ENCODE measurements at places on chromosomes 1 and 21. TPM values are rescaled to one million over a fixed set of nuclear protein-coding genes. Genes with fewer than 3 reads are reported as not detected.

The WDR4 gene
- 11.9 TPM for total RNA-seq

The LY9 gene
- total RNA-seq: 1.7 TPM

The TMEM82 gene
- not detected for total RNA-seq

The STIL gene
- 5.9 TPM for total RNA-seq

The ZFP69 gene
- total RNA-seq: 3.1 TPM

DNA sequence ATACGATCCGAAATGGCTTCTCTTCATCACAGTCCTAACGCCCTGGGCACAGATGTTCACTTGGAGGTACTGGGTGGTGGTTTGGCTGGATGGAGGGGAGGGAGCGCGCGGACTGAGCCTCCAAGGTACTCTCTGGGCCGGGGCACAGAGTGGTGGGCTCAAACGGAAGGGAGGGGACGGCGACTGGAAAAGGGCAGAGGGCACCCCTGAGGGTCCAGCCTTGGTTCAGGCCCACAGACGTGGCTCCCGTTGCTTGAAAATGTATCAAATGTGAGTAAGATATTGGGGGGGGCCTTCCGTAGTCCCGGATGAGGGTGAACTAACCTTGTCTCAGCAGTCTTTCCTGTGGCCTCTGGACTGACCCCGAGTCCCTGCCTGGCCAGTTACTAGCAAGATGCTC, 463 bp downstream of the IL12RB2 start:
- DNase-seq: no peak
- peak overlapping the region; percentile 26 for H3K4me3 ChIP-seq
- no peaks in the 10 kb centered on the region for H3K4me1 ChIP-seq
- H3K27me3 ChIP-seq: peaks cover 2% of the 10 kb centered on the region
- no peak overlapping the region for H3K27ac ChIP-seq

GRCh38 chr1:112877750-112878149, 78.2 kb downstream of the SLC16A1 start:
- no peaks in the 10 kb centered on the region for H3K36me3 ChIP-seq
- no peak for DNase-seq
- H3K27ac ChIP-seq: no peak overlapping the region
- no peaks in the 10 kb centered on the region for H3K4me1 ChIP-seq
- no peak overlapping the region for H3K4me3 ChIP-seq

GRCh38 chr1:229092377-229093237, 178.3 kb upstream of the RAB4A start:
- DNase-seq: no peak
- peaks cover 18% of the 10 kb centered on the region for H3K4me1 ChIP-seq
- no peak overlapping the region for H3K4me3 ChIP-seq
- peak overlapping the region; percentile 75 for H3K27ac ChIP-seq
- H3K27me3 ChIP-seq: no peaks in the 10 kb centered on the region
- H3K36me3 ChIP-seq: no peaks in the 10 kb centered on the region

DNA sequence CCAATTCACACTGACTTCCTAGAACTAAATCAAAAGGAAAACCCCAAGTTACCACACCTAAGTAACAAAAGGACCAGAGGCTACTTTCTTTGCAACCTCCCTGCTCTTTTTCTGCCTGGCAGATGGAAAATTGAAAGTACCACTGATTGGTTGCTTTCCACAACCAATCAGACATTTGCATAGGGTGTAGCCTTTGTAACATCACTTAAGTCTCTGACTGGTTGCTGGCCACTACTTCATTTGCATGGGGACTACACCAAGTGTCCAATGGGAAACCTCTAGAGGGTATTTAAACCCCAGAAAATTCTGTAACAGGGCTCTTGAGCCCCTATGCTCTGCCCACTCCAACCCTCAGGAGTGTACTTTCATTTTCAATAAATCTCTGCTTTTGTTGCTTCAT, 365.0 kb downstream of the LTN1 start:
- H3K4me1 ChIP-seq: no peaks in the 10 kb centered on the region
- no peaks in the 10 kb centered on the region for H3K36me3 ChIP-seq
- H3K4me3 ChIP-seq: no peak overlapping the region
- DNase-seq: no peak
- H3K27me3 ChIP-seq: no peaks in the 10 kb centered on the region

- peak; percentile 8 for DNase-seq
- H3K4me3 ChIP-seq: no peak overlapping the region
- H3K27ac ChIP-seq: no peak overlapping the region
- no peaks in the 10 kb centered on the region for H3K36me3 ChIP-seq
- no peaks in the 10 kb centered on the region for H3K4me1 ChIP-seq
Observed at GRCh38 chr1:91997607-91998195, 32.1 kb upstream of the EPHX4 start.

DNA sequence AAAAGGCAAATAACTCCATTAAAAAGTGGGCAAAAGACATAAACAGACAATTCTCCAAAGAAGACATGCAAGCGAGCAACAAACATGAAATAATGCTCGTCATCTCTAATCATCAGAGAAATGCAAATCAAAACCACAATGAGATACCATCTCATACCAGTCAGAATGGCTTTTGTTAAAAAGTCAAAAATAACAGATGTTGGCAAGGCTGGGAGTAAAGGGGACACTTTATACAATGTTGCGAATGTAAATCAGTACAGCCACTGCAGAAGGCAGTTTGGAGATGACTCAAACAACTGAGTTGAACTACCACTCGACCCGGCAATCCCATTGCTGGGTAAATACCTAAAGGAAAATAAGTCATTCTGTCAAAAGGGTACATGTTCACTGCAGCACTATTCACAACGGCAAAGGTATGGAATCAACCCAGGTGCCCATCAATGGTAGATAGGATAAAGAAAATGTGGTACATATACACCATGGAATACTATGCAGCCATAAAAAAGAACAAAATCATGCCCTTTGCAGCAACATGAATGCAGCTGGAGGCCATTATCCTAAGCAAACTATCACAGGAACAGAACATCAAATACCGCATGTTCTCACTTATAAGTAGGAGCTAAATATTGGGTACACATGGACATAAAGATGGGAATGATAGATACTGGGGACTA, 25.9 kb downstream of the TSPAN2 start:
- H3K27ac ChIP-seq: no peak overlapping the region
- H3K4me1 ChIP-seq: no peaks in the 10 kb centered on the region
- H3K27me3 ChIP-seq: no peaks in the 10 kb centered on the region

DNA sequence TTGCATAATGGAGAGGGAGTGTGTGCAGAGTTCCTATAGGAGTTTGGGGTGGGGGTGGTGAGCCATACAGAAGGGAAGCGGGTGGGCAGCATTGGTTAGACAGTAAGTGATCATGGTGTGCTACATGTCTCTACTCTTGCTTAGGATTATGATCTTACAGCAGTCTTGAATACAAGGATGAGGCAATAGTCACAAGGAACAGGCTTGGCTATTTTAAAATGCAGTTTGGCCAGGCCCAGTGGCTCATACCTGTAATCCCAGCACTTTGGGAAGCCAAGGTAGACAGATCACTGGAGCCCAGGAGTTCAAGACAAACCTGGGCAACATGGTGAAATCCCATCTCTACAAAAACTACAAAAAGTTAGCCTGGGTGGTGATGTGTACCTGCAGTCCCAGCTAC, 12.3 kb downstream of the MYOC start:
- DNase-seq: no peak
- no peak overlapping the region for H3K4me3 ChIP-seq
- H3K36me3 ChIP-seq: no peaks in the 10 kb centered on the region
- peaks cover 3% of the 10 kb centered on the region for H3K4me1 ChIP-seq
- H3K27ac ChIP-seq: no peak overlapping the region
- no peaks in the 10 kb centered on the region for H3K27me3 ChIP-seq

GRCh38 chr21:28762357-28762735, 230.3 kb downstream of the LTN1 start:
- no peak for DNase-seq
- H3K4me1 ChIP-seq: no peaks in the 10 kb centered on the region
- H3K27me3 ChIP-seq: no peaks in the 10 kb centered on the region
- H3K27ac ChIP-seq: no peak overlapping the region

- no peak overlapping the region for H3K4me3 ChIP-seq
- H3K27ac ChIP-seq: no peak overlapping the region
- H3K27me3 ChIP-seq: no peaks in the 10 kb centered on the region
- H3K36me3 ChIP-seq: no peaks in the 10 kb centered on the region
- peaks cover 4% of the 10 kb centered on the region for H3K4me1 ChIP-seq
Observed at GRCh38 chr1:160258177-160258798, 4.1 kb downstream of the DCAF8 start.

DNA sequence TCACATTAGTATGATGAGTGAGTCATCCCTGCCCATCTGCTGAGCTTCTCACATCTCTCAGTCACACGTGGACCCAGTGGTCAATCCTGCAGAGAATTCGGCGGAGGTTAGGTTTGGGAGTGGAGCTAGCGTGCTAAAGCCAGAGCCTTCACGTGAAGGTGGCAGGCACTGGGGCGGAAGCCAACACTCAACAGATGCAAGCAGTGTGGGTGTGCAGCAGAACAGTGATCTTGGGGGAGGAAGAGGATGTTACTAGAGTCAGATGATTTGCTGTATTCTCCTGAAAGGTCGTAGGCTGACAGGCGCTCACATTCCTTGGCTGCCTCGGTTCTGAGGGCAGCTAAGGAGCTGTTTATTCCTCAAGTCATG, 6.7 kb downstream of the C1orf115 start:
- H3K27ac ChIP-seq: no peak overlapping the region
- H3K36me3 ChIP-seq: no peaks in the 10 kb centered on the region
- H3K4me1 ChIP-seq: no peaks in the 10 kb centered on the region
- H3K27me3 ChIP-seq: no peaks in the 10 kb centered on the region
- no peak for DNase-seq

- DNase-seq: peak; percentile 16
- H3K4me1 ChIP-seq: no peaks in the 10 kb centered on the region
- H3K27ac ChIP-seq: no peak overlapping the region
- H3K27me3 ChIP-seq: no peaks in the 10 kb centered on the region
Observed at GRCh38 chr1:229156872-229157271, 114.0 kb upstream of the RAB4A start.

DNA sequence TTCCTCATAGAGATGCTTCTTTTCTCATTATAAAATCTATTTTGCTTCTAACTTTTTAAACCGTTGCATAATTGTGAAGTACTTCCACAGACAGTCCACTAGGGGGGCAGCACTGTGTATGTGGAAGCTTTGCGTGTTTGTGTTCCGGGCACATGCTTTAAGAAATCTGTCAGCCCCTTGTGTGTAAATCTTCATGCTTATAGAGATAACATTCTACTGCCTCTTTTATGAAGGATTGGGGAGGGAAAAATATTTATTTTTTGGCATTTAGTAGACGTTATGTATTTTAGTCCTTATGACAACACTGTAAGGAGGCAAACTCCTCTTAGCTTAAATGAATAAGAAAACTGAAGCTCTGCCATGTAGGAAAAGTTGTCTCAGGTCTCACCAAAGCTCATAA, 157.3 kb upstream of the PTGFR start:
- H3K27ac ChIP-seq: no peak overlapping the region
- no peak for DNase-seq
- H3K4me1 ChIP-seq: no peaks in the 10 kb centered on the region
- H3K4me3 ChIP-seq: no peak overlapping the region
- no peaks in the 10 kb centered on the region for H3K27me3 ChIP-seq

DNA sequence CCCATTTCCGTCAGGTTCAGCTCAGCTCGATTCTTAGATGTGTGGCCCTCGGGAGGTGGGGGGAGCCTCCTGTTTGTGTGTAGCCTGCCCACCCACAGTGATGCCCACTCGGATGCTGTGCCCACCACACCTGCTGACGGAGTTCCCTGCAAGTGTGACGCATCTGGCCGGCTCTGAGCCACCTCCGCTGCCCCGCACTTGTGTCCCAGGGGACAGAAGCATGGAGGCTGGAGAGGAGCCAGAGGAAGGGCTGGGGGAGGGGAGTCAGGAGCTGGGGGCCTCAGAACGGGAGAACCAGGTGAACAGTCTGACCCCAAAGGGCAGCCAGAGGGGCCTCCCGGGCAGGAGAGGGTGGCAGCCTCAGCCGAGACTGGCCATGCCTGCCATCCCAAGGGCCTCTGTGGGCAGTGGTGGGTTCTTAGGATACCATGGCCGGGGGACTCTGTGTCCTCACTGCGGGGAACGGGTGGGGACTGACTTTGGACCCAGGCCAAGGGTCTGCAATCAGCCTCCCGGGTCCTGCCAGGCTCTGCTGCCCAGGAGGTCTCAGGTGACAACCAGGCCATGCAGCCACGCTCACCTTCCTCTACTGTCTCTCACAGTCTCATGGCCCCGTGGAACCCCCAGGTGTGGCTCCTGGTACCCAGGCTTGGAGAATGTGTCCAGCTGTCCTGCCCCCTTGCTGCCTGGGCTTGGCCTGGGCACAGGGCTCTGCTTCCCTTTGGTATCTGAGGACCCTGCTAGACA, 267.2 kb upstream of the VAMP3 start:
- DNase-seq: no peak
- H3K36me3 ChIP-seq: no peaks in the 10 kb centered on the region
- H3K27me3 ChIP-seq: no peaks in the 10 kb centered on the region

GRCh38 chr1:171909711-171910110, 68.4 kb downstream of the DNM3 start:
- no peaks in the 10 kb centered on the region for H3K27me3 ChIP-seq
- no peak for DNase-seq
- H3K27ac ChIP-seq: no peak overlapping the region

- no peak overlapping the region for H3K4me3 ChIP-seq
- H3K4me1 ChIP-seq: no peaks in the 10 kb centered on the region
- no peak overlapping the region for H3K27ac ChIP-seq
- no peaks in the 10 kb centered on the region for H3K27me3 ChIP-seq
- no peak for DNase-seq
- H3K36me3 ChIP-seq: no peaks in the 10 kb centered on the region
Observed at GRCh38 chr1:84584126-84584525, 9.9 kb upstream of the CTBS start.

- H3K27ac ChIP-seq: no peak overlapping the region
- no peaks in the 10 kb centered on the region for H3K27me3 ChIP-seq
- no peaks in the 10 kb centered on the region for H3K36me3 ChIP-seq
- H3K4me3 ChIP-seq: no peak overlapping the region
Observed at GRCh38 chr21:31837618-31838390, 35.0 kb upstream of the HUNK start.

GRCh38 chr1:116808848-116809508, 54.7 kb downstream of the CD2 start:
- H3K27ac ChIP-seq: peak overlapping the region; percentile 37
- H3K4me3 ChIP-seq: no peak overlapping the region
- no peaks in the 10 kb centered on the region for H3K4me1 ChIP-seq
- DNase-seq: no peak

DNA sequence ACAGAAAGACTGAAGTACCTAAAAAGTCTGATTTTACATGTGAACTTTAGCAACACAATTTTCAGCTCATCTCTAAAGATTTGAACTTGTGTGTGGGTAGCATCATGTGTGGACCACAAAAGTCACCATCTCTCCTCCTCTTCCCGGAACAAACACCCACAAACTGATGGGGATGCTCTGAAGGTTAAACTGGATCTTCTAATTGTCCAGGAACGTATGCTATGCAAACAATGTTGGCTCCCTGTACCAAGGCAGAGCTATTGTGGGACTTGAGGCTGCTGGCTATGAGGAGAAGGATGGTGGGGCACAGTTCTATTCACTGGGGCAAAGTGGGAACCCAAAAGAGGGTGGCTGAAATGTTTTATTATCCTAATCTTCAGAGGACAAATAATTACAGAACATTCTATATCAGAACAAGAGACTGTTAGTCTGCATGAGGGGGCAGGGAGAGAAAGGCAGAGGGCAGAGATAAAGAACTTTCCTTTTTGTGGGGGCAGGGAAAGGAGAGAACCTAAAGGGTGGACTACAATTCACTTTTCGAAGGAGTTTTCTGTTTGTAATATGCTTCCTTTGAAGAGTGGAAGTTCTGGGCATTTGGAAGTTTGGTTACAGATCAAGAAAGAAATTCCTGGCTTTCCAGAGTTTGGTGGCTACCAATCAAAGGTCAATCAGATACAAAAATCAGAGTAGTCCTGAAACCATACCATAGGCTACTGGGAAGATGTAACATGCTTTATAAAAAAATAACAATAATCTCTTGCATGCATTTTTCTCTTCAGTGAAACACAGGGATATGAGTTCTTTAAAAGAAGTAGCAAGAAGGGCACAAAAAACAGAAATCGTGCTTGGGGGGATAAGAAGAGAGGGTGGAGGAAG, 62.9 kb downstream of the GADD45A start:
- peak overlapping the region; percentile 78 for H3K27ac ChIP-seq
- no peak for DNase-seq
- no peaks in the 10 kb centered on the region for H3K27me3 ChIP-seq
